ENCODE measurements at places on chromosomes 2 and 18.
A peak's percentile ranks its signal among the peaks of the same experiment; 100 is the strongest.

DNA sequence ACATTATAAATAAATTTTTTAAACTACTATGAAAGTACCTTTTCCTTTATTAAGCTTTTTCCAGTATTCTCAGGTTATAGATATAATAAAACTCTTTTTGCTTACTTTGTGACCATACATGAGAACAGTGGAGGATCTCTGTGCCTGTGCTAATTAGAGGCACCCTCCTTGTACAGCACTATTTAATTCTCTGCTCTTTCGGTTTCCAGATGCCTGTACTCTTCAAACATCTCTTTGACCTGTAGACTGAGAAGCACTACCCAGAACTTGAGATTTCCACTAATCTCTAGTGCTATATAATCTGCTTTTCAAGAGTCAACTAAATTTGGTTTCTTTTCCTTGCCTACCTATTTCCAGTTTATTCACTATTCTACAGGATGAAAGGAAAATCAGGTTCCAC lies 131.1 kb downstream of the GULP1 start:
- no peak for DNase-seq

DNA sequence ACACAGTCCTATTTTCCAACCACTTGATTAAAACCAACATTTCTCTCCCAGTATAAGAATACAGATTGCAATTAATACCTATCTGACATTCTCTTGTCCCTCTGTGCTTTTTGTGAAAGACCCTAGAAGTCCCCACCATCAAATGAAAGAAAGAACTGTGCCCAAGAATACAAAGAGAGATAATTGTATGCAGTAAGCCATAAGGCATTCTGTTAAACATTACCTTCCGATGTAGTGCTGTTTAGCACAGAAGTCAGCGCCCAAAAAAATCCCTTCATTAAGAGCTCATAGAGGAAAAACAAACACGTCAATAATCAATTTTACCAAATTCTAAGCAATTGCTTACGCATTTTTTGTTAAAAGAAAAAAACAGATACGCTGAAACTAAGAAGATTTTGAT lies 41.1 kb downstream of the ZNF516 start:
- no peak for DNase-seq

DNA sequence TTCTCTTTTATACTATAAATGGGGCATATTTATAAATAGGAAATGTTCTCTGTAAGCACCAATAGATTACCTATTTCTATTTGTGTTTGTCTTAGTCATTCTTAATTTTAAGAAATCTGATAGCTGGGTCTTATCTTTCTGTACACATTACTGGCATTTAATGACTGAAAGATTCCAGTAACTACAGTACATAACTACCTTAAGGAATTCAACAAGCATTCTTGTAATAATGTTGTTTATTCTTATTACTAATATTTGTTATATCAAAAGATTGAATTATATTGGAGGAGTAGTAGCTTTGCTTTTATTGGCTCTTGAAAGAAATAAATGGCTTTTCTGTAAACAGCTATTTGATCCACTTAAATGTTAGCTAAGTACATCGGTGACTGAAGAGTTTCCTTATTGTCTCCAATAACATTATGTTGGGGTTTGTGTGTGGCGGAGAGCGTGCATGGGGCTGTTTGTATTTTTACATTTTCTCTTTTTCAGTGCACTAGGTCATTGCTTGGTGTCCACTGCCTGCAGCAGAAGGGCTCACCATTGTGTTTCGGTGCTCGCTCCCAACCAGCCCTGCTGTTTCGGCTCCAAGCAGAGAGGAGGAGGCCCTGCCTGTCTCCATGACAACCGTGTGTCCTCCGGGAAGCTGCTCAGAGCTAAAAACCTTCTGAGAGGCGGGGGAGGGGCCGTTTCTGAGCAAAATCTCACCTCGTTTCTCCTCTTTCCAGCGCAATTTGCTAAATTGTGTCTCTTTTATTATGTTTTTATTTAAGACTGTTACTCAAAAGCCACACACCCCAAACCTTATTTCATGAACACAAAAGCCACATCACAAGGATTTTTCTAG lies 112.5 kb upstream of the SLC38A11 start:
- DNase-seq: no peak

- no peak for DNase-seq
Observed at GRCh38 chr2:121085801-121086200, 199.2 kb downstream of the TFCP2L1 start.

GRCh38 chr2:169513926-169514325 lies 4.4 kb downstream of the KLHL41 start:
- DNase-seq: no peak

GRCh38 chr2:16553226-16553625 lies 112.4 kb downstream of the CYRIA start:
- peak; percentile 9 for DNase-seq

GRCh38 chr2:239358062-239358754 lies 42.6 kb downstream of the HDAC4 start:
- DNase-seq: no peak

DNA sequence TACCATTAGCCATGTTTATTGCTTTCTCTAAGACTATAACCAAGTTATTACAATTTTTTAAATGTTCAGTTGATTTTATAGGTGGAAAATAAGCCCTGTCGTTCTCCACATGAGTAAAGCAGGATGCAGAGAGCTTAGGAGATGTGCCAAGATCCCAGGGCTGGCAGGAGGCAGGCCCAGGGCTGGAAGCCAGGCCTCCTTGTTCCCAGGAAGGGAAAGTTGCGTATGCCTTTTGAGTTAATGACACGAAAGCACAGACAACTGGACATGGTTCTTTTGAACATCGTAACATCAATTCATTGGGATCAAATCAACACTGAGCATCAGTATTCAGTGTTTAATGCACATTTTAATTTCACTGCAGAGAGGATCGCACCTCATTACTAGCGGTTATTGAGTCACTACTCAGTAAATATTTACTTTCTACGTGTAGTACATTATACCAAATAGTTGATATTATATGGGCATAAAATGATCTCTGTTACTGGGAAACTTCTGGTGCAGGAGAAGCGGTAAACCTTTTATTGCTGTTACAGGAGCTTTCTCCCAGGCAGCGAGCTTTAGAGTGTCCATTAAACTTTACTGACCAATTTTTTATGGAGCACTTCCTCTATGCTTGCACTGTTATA lies 60.0 kb downstream of the RNF144A start:
- no peak for DNase-seq

GRCh38 chr2:46495231-46496030 lies 16.1 kb downstream of the TMEM247 start:
- DNase-seq: no peak

GRCh38 chr2:37753758-37754157 lies 82.3 kb upstream of the CDC42EP3 start:
- DNase-seq: no peak

GRCh38 chr2:111664275-111664850 lies 219.6 kb downstream of the ANAPC1 start:
- DNase-seq: no peak

- DNase-seq: no peak
Observed at GRCh38 chr2:175827856-175828255, 174.2 kb downstream of the LNPK start.

DNA sequence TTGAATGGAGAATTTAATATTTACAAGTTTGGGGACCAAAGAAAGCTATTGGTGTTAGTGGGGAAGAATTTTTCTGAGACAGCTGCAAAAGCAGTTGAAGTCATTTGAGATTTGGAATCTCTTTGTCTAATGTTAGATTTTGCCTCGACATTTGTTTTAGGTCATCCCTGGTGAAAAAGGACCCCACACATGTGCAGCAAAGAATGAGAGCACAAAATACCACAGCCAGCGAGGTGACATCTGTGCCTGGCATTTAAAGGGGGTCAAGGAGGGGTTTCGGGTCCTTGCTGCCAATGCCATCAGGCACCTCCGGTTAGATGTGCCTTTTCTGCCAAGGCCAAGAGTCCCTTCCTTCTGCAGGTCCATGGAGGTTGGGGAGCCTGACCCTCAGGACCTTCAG lies 173.3 kb downstream of the TRIB2 start:
- no peak for DNase-seq

DNA sequence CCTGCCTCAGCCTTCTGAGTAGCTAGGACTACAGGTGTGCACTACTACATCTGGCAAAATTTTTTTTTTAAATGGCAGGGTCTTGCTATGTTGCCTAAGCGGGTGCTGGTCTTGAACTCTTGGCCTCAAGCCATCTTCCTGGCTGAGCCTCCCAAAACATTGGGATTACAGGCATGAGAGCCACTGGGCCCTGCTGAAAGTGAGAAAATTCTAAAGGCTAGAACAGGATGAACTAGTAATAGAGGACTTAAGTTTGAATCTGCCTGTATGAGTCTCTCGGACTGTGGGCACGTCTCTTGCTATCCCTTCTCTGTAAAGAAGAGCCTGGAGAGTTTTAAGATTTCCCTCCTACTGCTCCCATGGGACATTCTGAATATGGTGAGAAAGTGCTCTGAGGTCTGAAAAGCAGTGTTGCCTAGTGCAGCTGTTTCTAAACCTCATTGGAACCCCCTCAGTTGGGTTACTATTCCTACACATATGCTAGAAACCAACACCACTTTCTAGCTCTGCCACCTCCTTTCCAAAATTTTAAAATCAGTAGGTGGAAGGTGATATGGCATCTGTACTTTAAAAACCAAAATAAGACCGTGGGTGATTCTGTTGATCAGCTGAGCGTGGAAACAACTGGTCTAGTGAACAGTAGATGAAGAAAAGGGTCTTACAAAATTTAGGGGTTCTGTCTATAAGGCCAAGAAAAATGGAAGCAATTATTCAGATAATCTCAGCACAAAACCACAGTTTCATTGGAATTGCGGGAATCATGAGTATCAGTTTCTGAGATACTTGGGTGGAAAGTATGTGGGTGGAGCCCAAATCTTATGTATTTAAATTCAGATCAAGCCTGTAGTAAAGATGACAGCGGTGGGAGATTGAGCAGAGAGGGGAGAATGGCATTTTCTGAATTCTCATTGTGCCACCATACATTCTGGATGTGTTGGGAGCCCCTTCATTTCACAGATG lies 259.8 kb upstream of the CXCR4 start:
- DNase-seq: no peak

DNA sequence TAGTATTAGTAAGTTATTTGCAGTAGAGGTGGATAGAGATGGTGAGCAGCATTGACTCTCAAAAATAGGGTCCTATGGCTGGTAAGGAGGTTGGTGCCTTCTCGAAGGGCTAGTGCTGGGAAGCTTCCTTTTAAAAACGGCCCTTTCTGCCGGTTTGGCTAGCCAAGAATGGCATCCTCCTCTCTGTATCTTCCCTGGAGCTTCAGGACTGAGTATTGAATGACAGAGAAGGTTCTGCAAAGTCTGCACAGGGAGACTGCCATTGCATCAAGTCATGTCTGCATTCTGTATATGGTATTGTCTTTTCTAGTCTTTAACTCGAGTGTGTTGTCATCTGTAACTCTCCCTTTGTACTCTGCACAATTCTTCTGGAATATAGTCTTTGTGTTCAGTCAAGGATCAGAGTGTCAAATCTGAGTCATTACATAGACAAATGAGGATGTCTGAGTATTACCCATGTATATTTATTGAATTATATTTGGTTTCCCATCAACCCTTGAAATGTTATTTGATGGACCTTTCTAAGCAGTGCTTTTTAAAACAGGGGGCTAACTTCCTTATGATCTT lies 1.1 kb downstream of the LDLRAD4 start:
- no peak for DNase-seq

- no peak for DNase-seq
Observed at GRCh38 chr2:37795938-37796337, 124.5 kb upstream of the CDC42EP3 start.

DNA sequence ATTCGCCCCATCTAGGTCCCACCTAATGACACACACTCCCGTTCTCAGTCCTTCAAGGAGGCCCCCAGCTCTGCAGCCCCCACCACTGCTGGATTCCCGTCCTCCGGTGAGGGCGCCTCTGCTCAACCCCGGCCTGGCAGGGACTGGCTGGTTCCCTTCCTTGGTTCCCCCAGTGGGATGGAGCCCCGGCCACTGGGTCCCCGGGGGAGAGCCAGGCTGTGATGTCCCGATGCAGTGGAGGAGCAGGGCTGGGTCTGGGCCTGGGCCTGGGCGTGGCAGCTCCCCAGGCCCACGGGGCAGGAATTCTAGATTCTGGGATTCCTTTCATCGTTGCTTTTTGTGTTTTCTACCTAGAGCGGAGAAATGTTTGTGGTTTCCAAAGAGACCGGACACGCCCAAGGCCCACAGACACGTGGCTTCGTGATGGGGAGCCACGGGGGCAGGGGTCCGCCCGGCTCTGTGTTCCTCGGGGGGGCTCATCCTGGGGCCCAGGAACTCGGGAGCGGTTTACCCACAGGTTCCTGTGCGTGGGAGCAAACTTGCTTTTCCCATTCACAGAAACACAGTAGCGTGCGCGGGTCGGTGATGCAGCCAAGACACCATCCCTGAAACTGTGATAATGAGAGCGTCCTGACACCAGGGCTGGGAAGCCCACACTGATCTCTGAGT lies 67.0 kb downstream of the SLC66A2 start:
- DNase-seq: no peak

- DNase-seq: no peak
Observed at GRCh38 chr2:36489281-36489680, 108.7 kb downstream of the FEZ2 start.

DNA sequence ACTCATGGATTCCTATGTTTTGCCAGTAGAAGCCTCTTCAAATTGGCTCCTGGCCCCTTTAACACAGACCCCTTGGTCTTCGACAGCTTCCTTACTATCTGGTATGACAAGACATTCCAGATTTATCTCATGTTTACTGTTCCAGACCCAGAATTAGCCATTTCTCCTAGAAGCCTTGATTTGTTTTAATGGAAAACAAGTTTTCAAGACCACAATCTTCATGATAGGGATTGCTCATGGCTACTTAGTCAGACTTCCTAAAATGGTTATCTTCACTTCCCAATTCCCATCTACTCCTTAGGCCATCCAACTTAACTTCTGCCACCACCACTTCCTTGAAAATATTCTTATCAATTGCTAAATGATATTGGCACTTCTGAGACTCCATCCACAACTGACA lies 63.2 kb downstream of the TTC32 start:
- no peak for DNase-seq

- DNase-seq: no peak
Observed at GRCh38 chr2:75592030-75592429, 31.3 kb upstream of the EVA1A start.

DNA sequence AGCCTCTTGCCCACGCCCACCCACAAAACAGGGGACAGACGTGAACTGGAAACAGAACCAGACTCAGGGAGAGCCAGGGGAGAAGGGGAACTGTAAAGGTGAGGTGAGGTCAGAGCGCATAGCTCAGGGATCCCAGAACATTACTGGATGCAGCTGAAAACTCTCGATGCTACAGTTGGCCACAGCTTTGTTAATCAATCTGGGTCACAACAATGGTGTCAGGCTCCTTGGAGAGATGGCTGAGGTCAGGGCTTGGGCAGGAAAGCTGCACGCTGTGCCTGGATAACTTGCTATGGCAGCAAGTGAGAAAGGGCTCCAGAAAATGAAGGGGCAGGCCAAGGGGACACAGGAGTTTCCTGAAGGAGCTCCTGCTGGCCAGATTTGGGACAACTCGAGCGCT lies 263.3 kb downstream of the TFCP2L1 start:
- DNase-seq: no peak

- no peak for DNase-seq
Observed at GRCh38 chr2:181957668-181958067, 28.0 kb upstream of the PPP1R1C start.

DNA sequence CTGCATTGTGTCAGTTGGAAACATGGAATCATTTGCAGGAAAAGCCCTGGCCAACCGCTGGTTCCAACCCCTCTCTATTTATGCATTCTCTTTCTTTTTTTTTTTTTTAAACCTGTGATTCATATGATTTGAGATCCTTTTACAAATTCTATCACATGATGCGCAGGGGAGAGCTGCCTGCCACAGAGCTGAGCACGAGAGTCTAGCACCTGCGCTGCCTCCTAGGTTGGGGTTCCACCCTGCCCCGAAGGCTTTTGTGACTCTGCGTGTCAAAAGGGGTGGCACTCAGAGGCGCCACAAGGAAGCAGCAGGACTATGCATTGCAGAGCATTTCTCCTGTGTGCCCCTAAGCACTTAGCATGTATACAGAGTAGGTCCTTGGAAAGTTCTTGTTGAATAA lies 17.3 kb upstream of the ESPNL start:
- DNase-seq: no peak
